GM04504 (cell line): ENCODE measurements at places on chromosomes 16 and 17.
A peak's percentile ranks its signal among the peaks of the same experiment; 100 is the strongest.

- DNase-seq = no peak
Measured at GRCh38 chr17:27549251-27549893, 81.6 kb upstream of the LGALS9 start.

DNA sequence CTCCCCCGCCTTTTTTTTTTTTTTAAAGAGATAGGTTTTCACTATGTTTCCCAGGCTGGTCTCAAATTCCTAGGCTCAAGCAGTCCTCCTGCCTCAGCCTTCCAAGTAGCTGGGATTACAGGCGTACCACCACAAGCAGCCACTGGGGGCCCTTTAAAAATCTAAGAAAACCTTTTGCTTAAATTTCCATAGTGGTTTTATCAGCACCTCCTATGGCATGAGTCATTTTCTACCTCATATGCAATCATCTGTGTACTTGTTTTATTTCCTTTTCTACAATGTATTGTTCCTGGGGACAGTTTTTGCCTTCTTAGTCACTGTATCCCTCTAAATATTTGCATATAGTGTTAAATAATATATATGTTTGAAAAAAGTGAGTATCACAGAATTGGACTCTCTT lies 29.2 kb downstream of the GNA13 start:
- no peak for DNase-seq

DNA sequence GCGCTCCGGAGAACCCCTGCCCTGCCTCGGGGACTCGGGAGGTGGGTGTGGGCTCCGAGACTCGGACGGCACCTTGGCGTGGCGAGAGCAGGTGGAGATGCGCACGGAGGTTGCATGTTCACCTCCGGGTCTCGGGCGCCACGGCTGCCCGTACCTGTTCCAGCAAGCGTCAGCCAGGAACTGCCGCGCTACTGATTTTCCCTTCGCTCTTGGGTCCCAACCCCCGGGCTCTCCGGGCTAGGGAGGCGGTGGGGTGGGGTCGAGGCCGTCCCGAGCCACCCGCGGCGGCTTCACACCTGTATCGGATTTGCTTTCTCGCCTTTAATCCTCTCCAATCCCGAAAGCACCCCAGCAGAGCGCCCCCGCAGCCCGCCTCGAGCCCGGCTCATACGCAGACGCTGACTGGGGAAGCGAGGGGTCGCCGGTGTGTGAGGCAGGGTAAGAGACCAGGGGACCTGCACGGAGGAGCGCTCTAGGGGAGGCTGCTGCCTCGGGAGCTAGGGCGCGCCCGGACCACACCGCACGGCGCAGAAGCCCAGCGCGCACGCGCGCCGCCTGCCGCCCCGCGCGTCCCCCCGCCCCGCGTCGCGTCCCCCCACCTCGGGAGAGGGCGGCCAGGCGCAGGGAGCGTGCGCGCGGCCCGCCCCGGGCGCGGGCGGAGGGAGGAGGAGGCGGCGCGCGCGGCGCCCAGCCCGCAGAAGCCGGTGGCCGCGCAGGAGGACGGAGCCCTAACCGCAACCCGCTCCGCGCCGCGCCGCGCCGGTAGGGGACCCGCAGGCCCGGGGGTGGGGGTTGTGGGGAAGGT lies at the start of gene DUSP14:
TSS of gene DUSP14 (plus strand) at position 695 of the 805 bp plus-strand sequence. CDS start 22,382 bp downstream, outside the sequence.
- peak; percentile 73 for DNase-seq

DNA sequence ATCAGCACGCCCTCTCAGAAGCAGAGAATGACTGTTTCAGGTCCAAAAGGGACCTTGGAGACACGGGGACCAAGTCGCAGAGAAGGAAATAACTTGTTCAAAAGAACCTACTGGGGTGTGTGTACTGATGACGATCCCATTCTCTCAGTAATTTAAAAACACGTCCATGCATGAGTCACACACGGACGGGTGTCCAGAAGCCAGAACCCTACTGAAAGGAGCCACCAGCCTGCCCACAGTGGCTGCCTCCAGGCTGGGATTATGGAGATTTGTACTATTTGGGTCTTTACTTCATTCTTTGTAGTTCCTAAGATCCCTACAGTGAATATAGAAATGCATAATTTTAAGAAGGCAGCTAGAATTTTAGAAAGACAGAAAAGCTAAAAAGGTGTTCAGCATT lies 27.8 kb downstream of the TMEM204 start:
- DNase-seq = no peak

DNA sequence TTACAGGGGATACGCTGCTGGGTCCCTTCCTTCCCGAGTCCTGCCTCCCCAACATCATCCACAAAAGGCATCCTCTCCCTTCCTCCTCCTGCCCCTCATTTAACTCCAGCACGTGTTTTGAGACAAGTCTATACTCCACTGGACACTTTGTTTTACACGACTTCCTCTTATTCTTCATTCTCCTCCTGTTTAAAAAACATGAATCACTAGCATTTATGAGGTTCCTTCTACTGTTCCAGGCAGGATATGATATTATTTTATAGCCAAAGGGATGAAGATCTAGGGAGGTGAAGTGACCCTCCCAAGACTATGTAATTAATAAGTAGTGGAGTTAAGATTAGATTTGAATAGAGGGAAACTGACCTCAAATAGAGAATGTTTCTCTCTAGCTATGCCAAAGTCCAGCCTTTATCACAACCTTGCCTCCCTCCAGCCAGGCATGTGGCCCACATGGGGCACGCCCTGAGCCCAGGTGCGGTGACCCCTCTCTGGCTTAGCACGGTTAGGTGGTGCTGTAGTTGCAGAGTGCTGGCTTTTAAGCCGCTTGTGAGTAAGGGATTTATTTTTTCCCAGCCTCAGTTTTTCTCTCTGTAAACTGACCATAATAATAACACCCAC lies 1.3 kb upstream of the HSD17B2 start:
- no peak for DNase-seq
